ENCODE measurements at places on chromosomes 1 and 21.

- no peak for DNase-seq
These were observed 162.9 kb upstream of the PTBP2 start for GRCh38 chr1:96558635-96559034.

DNA sequence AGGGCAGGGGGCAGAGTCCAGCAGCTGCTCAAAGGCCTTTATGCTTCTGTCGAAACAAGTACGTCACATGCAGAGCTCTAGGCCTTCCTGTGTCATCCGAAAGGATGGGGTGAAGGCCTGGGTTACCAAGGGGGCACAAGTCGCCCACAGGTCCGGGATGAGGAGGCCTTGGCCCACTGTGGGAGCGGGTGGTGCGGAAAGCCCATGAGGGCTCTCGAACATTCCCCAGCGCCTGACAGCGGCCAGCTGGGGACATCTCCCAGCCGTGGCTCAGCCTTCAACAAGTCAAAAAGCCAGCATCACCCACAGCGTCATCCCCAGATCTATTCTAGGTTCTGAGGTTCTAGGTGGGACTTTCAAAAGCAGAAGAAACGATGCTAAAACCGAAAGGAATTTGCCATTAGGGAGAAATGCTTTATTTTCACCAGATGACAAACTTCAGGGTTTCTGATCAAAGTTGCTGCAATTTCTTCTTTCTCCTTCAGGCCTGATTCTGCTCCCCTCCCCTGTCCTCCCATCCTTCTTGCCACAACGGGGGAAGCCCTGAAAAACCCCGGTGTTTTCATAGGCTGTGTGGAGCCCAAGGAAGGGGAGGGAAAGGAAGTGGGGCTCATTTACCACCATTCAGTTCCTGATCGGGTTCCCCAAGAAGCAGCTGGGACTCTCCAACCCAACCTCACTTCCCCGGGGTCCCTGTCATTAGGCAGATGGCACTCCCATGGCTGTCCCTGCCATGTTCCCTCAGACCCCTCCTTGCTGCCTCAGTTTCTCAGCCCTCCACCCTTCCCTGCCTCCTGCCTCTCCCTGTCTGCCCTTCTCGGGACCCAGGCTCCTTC lies 17.6 kb downstream of the GPR137B start:
- DNase-seq, result no peak

DNA sequence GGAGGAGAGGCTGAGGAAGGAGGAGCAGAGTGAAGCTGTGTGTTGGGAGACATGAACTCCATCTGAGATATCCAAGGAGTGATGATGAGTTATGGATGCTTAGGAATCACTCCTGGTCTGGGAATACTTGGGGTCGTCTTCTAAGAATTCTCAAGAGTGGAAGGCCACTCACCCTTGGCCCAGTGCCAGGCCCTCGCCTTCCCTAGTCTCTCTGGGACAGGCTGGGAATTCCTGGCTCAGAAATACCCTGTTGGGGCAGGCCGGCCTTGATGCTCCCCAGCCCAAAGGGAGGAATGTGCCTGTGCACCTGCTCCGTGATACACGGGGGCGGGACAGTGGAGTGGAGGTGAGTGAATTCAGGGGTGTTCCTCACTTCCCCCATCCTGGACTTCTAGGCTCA lies 12.6 kb upstream of the LMNA start:
- DNase-seq, result no peak

GRCh38 chr1:18091660-18092446 lies 15.7 kb upstream of the IGSF21 start:
- DNase-seq, result peak; percentile 23

DNA sequence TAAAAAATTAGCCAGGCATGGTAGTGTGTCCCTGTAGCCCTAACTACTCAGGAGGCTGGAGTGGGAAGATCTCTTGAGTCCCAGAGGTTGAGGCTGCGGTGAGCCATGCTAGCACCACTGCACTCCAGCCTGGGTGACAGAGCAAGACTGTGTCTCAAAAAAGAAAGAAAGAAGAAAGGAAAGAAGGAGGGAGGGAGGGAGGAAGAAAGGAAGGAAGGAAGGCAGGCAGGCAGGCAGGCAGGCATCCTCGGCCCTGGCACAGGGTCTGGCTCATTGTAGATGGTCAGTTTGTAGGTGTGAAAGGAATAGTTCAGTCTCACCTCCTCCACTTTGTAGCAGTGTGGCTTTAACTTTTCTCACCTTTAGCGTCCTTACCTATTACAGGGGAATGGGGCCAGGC lies 25.0 kb downstream of the NAV1 start:
- DNase-seq, result no peak

DNA sequence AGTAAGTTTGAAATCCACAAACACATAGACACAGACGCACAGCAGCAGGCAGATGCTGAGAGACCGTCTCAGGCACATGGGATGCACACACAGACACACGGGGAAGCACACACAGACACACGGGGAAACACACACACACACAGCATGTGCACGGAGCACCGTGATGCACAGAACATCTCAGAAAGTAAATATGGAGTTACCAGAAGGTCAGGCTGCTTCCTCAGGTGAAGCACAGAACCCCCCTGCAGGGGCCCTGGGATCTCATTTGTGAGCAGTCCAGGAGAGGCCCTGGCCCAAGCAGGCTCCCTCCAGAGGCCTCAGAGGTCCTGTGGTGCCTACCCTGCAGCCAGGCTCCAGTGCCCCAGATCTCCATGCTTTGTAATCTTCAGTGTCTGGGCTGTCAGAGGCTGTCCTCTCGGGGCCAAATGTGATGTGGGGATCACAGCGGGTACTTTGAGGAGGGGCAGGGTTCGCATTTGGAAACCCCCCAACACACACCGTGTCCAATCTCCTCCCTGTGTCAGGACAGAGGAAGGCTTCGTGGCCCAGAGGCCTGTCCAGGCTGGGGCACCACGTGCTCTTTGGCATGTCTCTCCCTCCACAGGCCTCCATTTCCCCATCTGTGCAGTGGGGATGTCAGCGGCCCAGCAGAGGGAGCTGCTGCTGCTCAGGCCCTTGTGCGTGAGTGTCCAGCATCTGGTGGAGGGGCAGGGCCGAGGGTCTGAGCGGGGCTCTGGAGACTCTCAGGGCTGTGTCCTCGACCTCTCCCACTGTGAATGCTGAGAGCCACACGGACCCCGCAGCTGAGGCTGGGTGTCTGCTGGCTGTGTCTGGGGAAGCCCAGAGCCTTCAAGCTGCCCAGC lies 23.0 kb upstream of the PRSS38 start:
- DNase-seq, result no peak

DNA sequence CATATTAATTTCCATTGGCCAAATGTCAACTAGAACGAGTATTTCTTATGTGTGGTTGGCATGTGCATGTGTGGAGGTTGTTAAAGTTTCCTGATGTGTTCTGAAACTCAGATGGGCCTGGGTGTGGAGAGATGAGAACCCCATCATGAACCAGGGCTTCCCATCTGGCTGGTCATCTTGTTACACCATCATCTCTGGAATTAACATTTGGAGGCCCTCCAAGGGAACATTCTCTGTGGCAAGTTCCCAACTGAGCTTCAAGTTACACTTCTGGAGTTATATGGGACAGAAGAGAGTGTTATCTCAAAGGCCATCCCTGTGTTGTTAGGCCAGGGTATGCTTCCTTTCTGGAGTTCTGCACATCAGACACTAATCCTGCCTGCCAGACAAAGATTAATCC lies 183.6 kb downstream of the TTLL7 start:
- DNase-seq, result peak; percentile 35

DNA sequence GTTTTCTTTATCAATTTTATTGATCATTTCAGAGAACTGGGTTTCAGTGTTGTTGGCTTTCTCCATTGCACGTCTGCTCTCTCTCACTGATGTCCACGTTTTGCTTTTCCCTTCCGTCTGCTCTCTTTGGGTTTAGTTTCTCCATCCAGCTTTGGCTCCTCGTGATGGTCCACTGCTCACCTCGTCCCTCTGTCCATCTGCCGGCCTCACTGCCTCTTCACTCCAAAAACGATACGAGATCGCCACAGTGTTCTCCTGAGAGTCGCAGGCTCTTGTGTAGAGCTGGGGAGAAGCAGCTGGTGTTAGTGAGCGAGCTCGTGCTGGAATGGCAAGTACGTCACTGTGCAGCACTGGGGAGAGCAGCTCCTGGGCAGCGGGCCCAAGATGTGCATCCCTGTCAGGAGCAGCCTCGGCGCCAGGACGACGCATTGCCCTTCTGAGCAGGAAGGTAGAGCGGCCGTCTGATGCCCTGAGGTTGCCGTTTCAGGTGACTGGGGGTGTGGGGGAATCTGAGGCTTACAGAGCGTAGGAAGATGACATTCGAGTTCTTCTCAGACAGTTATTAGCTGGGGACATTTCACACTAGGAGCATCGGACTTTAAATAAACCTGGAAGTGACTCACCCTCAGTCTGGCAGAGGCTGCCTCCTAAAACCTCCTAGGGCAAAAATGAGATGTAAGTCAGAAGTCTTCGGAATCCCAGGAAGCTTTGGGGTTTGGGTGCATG lies 31.4 kb upstream of the PCBP3 start:
- peak; percentile 31 for DNase-seq

DNA sequence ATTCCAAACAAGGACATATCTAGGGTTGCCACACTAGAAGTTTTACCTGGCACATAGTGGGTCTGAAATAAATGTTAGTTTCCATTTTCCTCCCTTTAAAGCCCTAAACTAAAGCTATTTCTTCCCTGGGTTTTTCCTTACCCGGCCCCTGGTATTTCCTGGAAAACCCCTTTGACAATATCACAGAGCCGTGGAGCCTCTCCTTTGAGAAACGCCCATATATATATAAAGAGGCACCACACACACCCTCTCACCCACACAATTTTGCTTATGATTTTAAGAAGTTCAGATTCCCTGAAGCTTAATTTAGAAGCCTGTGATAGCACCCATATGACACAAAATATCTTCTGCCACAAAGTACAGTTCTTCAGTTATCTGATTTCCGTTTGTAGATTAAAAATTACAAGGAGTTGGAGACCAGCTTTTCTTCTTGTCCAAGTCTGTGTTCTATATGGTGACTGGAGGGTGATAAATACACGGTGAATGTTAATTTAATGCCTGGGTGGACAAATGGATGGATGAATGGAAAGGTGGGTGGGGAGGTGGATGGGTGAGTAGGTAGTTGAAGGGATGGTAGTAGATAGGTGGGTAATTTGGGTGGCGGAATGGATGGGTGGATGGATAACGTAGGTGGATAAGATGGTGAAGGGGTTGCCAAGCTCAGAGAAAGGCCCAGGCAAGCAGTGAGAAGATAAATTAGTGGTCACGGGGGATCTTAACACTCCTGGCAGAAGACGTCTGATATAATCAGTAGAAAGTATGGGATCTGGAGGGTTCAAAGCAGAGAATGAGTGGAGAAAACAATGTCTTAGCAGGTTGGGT lies 154.4 kb upstream of the FGGY start:
- DNase-seq, result no peak

- DNase-seq, result no peak
These were observed at the start of gene HHIPL2 for GRCh38 chr1:222547944-222548671. HHIPL2 (minus strand) TSS chr1:222548104; CDS start chr1:222548044, 60 bp downstream.

DNA sequence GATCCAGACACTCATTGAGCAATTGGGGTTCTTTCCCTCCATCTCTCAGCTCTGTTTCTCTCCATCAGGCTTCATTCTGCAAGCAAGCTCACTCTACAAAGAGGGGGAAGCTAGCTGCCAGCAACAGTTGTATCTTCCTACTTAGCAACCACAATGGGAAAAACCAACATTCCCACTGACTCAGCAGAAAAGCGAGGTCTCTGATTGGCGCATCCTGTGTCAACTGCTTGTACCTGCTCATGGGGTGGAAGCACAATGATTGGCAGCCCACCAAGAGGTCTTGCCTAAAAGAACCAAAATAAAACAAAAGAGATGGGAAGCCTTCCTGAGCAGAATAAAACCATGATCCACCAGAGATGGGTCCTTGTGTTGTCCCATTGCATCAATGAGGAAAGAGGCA lies 4.0 kb upstream of the CDA start:
- DNase-seq, result no peak

GRCh38 chr1:1115136-1115785 lies 628 bp downstream of the C1orf159 start:
- no peak for DNase-seq

DNA sequence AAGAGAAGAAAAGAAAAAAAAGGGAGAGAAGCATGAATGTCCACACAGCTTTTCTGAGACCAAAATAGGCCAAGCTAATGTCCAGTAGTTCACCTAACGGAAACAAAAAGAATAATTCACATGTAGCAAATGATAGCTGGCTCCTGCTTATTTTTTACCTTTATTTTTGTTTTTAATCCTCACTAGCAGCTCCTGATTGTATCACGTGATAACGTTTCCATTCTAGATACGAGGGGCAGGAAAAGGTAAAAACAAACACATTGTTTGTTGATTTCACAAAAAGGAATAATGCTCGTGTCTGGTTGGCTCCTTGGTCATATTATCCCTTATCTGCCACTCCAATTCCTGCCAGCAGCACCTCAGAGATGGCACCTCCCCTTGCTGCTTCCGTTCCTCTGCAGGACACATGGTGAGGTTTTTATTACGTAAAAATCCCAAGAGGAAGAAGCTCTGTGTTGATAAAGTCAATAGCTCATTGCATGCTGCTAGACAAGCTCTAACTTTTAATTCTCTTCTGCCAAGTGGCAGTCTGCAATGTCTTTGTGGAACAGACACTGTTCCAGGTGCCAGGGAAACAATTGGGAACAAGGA lies 201.7 kb downstream of the CRB1 start:
- no peak for DNase-seq

GRCh38 chr1:12573015-12573825 lies 44.8 kb downstream of the DHRS3 start:
- no peak for DNase-seq

GRCh38 chr21:42777757-42778344 lies 101.5 kb downstream of the WDR4 start:
- no peak for DNase-seq

DNA sequence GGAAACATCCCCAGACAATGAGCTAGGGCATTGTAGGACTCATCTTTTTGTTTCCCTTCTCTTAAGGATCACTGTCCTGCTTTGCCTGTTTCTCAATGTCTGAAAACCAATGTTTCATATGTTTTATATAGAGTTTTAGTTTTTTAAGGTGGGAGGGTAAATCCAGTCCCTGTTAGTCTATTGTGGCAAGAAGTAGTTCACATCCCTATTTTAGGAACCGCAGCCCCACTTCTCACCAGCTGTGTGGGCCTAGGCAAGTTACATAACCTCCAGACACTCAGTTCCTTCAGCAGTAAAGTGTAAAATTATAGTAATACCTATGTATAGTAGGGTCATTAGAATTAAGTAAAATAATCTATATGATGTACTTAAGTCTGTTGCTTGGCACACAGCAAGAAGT lies 105.8 kb upstream of the WLS start:
- no peak for DNase-seq
